ENCODE measurements at places on chromosomes 2 and 18.

- DNase-seq: no peak
These were observed 539.4 kb upstream of the CDH2 start for GRCh38 chr18:28716338-28716737.

GRCh38 chr2:175476948-175477347, 295.4 kb upstream of the ATP5MC3 start:
- DNase-seq: no peak

DNA sequence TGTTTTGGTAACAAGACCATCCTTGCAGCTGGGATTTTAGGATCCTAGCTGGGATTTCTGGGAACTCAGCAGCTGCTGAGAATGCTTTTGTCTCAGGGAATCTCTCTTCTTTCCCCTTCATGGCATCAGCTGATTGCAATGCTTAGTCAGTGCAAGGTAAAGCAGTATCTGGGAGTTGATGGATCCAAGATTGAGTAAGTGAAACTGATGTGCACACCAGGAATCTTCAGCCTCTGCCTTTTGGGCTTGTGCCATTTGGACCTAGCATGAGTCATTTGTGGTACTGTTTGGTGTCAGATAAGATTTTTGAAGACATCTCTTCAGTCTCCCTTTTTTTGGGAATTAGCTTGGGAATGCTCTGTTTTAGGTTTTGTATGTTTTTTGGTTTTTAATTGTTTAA, 363.3 kb upstream of the TFPI start:
- DNase-seq: no peak

DNA sequence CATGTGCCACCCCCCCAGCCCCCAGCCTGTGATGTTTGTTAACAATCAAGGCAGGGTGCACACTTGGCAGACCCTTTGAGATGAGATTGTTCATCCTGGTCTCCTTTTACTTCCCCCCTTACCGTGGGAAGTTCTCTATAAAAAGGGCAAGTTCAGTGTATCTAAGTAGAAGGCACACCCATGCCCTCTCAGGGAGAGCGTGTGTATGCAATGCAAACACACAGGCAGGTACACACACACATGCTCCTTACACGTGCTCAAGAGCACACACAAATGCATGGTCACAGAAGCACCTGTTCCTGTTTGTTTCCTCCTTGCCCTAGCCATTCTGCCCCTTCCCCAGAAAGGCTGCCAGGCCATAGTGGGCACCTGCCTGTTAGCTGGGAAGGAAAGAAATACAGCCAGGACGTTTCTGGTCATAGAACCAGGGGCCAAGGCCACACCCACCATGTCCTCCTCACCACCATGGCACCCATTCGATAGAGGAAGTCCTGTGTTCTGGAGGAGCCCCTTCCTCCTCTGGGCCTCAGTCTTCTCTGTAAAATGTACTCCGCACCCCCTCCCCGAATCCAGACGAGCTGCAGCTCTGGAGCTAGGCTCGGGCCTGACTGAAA, 3.1 kb downstream of the ATOH8 start:
- DNase-seq: no peak

DNA sequence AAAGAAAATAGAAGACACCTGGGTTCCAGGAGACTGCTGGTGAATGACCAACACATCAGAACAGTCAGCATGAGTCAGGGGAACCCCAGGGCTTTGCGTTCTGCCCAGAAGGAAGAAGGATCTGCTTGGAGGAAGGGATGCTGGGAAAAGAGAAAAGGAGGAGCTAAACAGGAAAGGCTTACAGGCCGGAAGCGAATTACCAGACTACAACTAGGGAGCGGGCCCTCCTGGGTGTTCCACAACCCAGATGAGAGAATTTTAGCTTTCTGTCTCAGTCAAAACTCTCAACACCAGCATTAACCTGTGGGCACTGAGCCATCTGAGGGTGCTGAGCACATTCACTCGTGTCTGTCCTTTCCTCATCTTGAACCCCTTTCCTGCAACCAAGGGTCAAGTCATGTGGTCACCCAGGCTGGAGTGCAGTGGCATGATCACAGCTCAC, 19.2 kb downstream of the CDC42EP3 start:
- no peak for DNase-seq

GRCh38 chr18:78726326-78727056, 253.1 kb upstream of the SALL3 start:
- no peak for DNase-seq

- no peak for DNase-seq
These were observed 57.0 kb downstream of the COA5 start for GRCh38 chr2:98551316-98551715.

DNA sequence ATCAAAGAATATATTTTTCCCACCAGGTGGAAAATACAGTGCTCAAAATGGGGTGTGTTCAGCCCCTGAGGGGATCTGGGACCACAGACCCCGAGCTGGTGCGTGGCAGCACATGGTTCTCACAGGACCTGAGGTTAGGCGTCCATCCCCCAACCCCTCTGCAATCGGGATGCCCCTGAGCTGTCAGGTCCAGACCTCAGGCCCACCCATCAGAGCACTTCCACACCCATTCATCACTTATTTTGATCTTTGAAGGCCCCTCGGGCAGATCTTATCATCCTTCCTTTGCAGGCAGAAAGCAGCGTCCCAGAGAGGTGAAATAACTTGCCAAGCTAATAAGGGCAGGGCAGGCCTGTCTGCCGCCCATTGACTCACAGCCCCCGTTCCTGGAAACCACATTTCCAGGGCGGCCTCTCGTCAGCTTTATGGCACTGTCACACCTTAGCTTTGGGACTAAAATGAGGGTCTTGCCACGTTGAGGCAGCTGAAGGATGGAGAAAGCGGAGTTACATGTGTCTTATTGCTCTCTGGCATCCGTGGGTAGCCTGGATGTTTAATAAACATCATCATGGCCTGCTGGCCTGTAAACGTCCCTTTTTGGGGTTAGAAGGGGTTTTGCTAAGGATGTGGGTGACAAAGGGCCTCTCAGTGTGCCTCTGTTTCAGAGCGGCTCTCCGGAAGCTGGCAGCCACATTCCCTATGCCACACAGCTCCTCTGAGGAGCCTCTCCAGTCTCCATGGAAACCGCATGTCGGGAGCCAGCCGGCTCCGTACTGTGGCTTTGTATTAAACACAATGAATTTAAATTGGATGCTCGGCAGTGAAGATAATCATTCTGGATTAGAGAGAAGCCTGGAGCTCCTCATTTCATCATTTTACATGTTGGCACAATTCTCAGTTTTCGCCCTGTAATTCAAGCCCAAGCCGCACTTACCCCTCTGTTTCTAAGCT, 58.3 kb upstream of the MAPRE3 start:
- DNase-seq: no peak
